ENCODE measurements at places on chromosomes 4 and X.
A peak's percentile ranks its signal among the peaks of the same experiment; 100 is the strongest.

DNA sequence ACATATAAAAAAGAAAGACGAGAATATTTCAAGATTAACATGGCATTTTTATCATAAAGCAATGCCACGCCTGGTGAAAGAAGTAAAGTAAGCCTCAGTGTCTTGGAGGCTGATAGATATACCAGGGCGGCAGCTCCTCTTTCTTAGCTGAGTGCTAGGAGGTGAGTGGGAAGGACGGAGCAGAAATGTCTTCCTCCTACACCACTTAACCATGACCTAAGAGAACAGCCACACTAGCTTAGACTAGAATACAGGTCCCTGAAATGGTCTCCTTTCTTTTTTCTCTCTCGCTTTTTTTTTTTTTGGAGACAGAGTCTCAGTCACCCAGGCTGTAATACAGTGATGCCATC is 75.0 kb downstream of the NAF1 start:
- DNase-seq: no peak

DNA sequence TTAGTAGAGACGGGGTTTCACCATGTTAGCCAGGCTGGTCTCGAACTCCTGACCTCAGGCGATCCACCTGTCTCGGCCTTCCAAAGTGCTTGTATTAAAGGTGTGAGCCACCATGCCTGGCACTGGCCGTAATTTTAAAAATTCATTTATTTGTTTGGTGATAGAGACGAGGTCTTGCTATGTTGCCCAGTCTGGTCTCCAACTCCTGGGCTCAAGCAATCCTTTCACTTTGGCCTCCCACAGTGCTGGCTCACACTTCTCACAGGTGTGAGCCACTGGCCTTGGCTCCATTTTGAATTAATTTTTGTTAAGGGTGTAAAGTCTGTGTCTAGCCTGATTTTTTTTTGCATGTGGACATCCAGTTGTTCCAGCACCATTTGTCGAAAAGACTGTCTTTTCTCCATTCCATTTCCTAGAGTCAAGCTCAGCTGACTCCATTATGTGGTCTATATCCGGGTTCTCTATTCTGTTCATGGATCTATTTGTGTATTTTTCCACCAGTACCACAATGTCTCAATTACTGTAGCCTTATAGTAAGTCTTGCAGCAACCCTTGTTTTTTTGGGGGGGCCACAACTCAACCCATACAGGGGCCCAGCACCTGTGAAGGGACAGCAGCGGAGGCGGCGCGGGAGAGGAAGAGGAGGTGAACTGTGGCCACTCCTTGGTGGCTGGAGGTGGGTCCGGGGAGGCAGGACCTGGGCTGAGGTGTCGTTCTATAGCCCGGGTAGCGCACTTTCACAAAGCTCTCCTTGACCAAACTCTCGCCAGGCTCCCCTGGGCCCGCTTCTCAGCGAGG is 1.5 kb upstream of the NSD2 start:
- DNase-seq: no peak

DNA sequence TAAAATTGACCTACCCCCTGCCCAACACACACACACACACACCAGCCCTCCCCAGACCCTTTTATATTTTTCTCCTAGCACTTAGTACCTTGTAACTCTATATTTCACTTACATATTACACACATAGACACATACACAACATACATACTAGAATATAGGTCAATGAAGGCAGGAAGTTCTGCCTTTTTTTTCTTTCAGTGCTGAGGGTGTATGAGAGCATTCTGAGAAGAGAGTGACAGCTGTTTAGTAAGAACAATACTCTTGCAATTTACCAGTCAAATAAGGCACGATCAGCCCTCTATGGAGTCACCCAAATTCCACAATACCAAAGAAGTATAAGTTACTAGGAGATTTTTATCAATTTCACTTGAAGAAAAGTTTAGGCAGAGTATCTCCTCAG is 33.5 kb downstream of the ACE2 start:
- DNase-seq: no peak

DNA sequence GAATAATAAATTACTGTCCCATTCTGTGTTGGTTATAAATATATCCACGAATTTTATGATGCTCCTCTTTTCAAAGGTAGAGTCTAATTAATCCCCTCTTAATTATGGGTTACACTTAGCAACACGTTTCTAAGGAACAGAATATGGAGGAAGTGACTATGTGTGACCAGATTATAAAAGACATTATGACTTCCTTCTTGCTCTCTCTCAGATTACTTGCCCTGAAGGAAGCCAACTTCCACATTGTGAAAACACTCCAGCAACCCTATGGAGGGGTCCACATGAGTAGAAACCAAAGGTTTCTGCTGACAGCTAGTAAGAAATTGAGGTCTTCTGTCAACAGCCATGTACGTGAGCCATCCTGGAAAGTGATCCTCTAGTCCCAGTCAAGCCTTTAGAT is 59.3 kb downstream of the WDFY3 start:
- no peak for DNase-seq

GRCh38 chr4:112234952-112235609 is 3.5 kb downstream of the AP1AR start:
- peak; percentile 31 for DNase-seq

- DNase-seq: no peak
Measured at GRCh38 chr4:84573385-84574068, 9.4 kb upstream of the CDS1 start.

- no peak for DNase-seq
Measured at GRCh38 chr4:140037353-140038030, 116.5 kb downstream of the MAML3 start.

GRCh38 chr4:86050496-86050895 is 309.4 kb downstream of the MAPK10 start:
- DNase-seq: no peak

DNA sequence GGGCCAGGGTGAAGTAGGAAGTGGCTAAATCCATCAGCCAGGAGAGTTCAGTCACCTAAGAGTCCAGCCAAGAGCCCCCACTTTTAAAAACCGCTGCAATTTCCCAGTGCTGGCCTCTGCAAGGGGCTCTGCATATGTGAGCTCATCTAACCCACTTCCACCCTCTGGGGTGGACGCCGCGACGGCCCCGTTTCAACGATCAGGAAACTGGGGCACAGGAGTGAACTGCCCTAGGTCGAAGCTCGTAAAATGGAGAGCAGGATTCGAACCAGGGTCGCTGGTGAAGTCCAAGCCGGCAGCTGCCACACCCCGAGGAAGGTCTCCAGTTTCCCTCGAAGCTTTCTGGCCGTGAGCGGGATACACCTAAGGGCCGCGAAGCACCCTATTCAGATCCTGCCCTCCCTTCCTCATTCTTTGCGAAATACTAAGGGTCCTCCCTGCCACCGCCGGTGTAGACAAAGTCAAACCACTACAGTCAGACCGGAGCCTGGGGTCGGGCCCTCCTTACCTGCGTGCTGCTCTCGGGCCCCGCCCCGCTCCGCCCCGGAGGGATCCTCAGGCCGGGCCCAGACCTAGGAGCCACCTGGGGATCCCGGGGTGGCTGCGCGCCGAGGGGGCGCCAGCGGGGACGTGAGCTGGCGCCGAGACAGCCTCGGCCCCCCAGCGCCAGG is 446 bp downstream of the EVC2 start:
- no peak for DNase-seq

DNA sequence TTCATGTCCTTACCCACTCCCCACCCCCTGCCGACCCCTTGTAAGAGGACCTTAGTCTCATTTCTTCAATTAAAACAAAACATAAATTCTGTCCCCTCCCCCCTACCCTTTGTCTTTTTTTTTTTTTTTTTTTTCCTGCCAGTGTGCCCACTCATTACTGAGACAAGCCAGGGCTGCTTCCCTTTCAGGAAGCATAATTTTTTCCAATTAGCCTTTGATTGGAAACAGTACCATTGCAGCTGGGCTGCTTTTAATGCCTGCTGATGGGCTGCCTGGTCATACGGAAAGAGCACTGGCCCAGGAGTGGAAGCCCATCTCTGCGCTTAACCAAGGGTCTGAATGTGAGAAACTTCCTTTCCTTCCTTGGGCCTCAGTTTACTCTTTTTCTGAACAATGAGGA is 18.6 kb upstream of the CAPN6 start:
- no peak for DNase-seq

DNA sequence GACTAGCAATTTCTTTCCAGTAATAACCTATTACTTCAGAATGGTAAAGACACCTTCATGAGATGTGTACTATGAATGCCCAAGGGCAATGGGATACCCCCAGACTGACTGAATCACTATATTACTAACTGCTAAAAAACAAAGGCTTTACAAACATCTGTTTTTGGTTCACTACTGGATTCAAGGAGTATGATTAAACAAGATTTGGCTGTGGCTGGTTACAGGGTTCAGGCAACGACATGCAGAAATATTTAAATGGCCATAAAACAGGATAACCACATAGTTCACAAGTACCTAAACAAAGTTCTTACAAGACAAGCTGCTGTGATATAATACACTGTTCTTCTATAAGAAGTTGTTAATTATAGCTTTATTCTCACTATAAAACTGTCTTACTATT is 128.2 kb downstream of the FRYL start:
- no peak for DNase-seq

DNA sequence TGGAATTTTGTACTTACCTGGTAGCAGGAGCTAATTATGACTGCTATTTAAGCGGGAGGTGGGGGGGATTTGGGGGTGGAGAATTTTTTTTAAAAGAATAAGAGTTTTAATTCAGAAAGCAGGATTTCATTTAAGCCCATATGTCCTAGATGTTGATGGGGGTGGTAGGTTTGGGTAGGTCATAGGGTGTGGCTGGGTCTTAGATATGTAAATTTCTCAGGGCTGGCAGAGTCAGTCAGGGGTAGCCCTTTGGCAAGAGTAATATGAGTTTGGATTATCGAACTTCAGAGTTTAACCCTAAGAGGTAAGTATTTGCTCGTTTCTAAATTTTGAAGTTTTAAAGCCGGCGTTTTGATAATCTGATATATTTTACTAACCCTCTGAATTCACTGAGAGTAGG is 35.2 kb upstream of the COX18 start:
- DNase-seq: no peak

- no peak for DNase-seq
Measured at GRCh38 chrX:87571964-87572363, 54.4 kb downstream of the KLHL4 start.

DNA sequence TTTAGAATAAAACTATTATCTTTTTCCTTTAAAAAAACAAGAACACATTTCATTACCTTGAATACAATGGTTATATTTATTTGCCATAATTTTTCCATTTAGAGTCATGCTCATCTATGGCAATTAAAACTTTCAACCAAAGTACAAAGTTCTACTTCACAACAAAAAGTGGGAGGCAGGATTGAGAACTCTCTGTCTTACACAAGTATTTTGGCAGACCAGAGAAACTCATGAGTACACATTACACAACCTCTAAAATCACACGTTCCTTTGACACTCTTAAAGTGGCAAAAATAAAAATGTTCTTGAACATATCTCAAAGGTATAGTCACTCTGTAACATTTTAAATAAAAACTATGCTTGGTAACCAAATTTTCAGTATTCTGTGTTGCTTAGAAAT is 213.4 kb downstream of the IL15 start:
- no peak for DNase-seq

GRCh38 chrX:21014326-21014725 is 359.9 kb upstream of the CNKSR2 start:
- DNase-seq: no peak

DNA sequence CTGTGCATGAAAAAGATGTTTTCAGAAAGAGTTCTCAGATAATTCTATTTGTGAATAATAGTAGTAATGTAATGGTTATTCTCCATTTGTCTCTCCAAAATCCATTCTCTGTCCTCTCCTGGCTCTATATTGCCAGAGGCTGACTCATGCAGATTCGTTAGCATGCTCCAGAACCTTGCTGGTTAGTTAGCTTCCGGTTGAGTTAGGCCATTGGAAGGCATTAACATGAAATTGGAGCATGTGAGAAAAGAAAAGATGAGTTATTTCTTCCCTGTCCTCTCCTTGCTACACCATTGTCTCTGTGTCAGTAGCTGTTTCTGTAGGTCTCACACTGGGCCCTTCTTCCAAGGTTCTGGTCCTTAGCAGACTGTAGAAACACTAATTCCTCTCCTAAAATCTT is 23.5 kb upstream of the PRDM8 start:
- no peak for DNase-seq

DNA sequence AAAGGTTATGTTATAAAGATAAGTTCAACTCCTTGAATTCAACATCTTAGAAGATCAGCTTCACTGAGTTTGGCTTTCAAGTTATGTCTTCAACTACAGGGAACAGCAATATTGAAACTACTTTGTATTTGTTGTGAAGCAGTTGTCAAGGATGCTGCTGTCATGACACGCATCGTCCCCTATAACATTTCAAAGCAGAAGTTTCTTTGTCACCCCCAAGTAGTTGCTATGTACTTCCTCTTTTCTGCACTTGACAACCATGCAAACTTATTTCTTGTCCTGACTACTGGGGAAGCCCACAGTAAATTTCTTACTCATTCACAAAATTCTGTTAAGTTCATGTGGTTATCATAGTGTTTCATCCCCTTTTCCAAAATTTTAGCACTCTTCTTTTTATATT is 14.3 kb downstream of the ANTXR2 start:
- no peak for DNase-seq

GRCh38 chrX:7485061-7485460 is 337.1 kb upstream of the PUDP start:
- DNase-seq: no peak

DNA sequence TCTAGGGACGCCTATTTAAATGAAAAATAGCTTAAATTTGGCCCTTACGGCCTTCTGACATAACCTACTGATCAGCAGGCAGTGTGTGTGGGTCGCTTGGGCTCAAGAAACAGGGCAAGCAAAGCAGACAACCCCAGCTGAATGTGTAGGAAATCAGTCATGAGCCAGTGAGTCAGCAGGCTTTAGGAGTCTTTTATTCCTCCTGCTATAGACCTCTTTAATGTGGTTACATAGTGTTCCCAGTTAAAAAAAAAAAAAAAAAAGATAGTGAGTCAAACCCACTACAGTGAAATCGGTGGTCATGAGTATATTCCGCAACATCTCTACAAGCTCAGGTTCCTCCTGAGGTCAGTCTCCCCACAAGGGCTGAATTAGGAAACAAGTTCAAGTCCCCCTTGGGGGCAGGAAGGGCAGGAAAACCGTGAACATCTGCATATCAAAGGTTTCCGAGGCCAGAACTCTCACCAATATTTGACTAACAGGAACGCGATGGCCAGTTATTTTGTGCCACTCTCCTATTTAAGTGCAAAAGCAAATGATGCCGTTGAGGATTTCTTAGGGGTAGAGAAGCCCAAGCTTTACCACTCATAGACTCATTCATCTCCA is 32.7 kb downstream of the ACSL1 start:
- DNase-seq: no peak

GRCh38 chr4:96598465-96598864 is 758.6 kb downstream of the PDHA2 start:
- DNase-seq: no peak

GRCh38 chr4:66926687-66927086 is 618.6 kb downstream of the CENPC start:
- DNase-seq: no peak

- DNase-seq: no peak
Measured at GRCh38 chr4:98480535-98480934, 177.9 kb downstream of the TSPAN5 start.

GRCh38 chrX:109372291-109372690 is 109.6 kb downstream of the GUCY2F start:
- no peak for DNase-seq
